ENCODE measurements at places on chromosomes 6 and 20. TPM values are rescaled to one million over a fixed set of nuclear protein-coding genes. Genes with fewer than 3 reads are reported as not detected.

DNA sequence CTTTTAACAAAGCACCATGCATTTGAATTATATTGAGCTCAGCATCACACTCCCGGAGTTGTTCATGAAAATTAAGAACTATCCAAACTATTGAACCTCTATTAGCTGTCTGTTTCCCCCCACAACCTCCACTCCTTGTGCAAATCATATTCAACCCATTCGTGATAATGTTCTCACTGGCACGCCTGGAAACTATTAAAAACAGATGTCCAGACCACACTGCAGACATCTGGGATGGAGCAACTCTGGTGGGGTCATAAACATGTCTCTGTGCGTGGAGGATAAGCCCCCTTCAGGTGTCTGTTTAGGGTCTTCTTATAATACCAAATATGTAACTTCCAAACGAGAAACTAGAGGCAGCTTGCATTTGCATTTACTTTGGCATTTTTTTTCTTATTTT, 193.7 kb downstream of the TFAP2A start:
- DNase-seq = no peak

DNA sequence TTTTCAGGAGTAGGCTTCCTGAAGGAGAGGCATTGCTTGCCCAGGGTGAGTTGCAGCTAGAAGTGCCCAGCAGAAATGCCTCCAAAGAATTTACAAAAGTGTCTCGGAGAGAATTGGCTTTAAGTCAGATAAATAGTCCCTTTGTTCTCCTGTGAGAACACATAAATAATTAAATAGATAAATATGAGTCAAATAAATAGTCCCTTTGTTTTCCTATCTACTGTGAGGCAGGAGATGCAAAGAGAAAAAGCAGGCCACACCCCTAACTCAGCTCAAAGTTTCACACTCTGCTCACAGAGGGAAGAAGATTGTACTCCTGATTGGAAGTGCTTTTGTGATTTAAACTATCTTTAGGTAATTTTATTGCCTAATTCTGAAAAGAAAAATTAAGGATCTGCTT, 180.7 kb upstream of the PRSS16 start:
- DNase-seq = no peak

- DNase-seq = no peak
Measured at GRCh38 chr6:137739544-137739943, 127.5 kb upstream of the TNFAIP3 start.

GRCh38 chr6:71420693-71421328, 132.2 kb downstream of the OGFRL1 start:
- peak; percentile 87 for DNase-seq

DNA sequence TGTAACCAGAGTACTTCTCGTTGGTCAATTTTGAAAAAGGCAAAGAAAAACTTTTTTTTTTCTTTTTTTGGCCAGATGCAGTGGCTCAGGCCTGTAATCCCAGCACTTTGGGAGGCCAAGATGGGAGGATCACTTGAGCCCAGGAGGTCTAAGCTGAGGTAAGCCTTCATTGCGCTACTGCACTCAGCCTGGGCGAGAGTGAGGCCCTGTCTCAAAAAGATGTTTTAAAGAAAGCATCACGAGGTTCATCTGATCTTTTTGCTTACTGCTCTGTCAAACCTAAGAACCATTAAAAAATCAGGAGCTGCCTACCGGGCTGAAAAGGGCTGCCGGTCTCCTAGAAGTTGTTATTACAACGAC, 607 bp downstream of the LYRM2 start:
- DNase-seq = no peak

- no peak for DNase-seq
Measured at GRCh38 chr6:11397622-11398450, 139.7 kb upstream of the TMEM170B start.

- no peak for DNase-seq
Measured at GRCh38 chr20:37259865-37260264, 1.7 kb downstream of the GHRH start.

- DNase-seq = no peak
Measured at GRCh38 chr6:82554666-82555065, 191.0 kb downstream of the TPBG start.

DNA sequence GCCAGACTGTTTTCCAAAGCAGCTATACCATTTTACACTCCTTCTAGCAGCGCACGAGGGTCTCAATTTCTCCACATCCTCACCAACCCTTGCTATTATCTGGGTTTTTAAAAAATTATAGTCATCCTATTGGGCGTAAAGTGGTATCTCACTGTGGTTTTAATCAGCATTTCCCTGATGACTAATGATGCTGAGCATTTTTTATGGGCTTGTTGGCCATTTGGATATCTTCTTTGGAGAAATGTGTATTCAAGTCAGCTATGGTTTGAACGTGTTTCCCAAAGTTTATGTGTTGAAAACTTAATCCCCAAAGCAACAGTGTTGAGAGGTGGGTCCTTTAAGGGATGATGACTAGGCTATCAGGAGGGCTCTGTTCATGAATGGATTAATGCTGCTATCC, 6.7 kb downstream of the MCUR1 start:
- DNase-seq = no peak

- no peak for DNase-seq
Measured at GRCh38 chr6:74167511-74167910, 471.5 kb downstream of the CD109 start.

DNA sequence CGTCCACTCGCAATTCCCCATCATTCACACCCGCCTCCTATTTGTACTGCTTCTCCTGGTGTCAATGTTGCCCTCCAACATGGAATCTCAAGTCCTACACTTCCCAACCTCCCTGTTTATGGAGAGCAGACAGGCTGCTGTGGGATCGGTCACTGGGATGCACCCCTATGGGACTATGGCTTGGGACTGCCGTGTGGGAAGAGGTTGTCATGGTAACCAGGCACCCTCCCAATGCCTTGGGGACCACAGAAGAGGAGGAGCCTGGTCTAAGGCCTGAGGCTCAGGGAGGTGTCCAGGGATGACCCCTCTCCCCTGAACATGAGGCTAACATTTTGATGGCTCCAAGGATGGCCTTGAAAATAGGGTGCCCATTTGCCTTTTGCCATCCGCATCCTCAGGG, 116.6 kb upstream of the CST7 start:
- no peak for DNase-seq

The C20orf96 gene
- 2.1 TPM for total RNA-seq

The FAM83C gene
- not detected for total RNA-seq

The CRIP3 gene
- 20.1 TPM for total RNA-seq

The IL17A gene
- total RNA-seq = 0.03 TPM

The CYP39A1 gene
- total RNA-seq = not detected

The PRDM1 gene
- 2.4 TPM for total RNA-seq
